ENCODE measurements at places on chromosomes 3 and 15. TPM values are rescaled to one million over a fixed set of nuclear protein-coding genes. Genes with fewer than 3 reads are reported as not detected.

The CHST13 gene
- total RNA-seq, result not detected

The EBLN2 gene
- total RNA-seq, result 1.4 TPM

GRCh38 chr15:37252530-37252929 lies 152.2 kb upstream of the MEIS2 start:
- no peak for DNase-seq
- H3K4me3 ChIP-seq, result no peak overlapping the region
- H3K27me3 ChIP-seq, result no peaks in the 10 kb centered on the region
- no peak overlapping the region for H3K27ac ChIP-seq
- H3K36me3 ChIP-seq, result no peaks in the 10 kb centered on the region

DNA sequence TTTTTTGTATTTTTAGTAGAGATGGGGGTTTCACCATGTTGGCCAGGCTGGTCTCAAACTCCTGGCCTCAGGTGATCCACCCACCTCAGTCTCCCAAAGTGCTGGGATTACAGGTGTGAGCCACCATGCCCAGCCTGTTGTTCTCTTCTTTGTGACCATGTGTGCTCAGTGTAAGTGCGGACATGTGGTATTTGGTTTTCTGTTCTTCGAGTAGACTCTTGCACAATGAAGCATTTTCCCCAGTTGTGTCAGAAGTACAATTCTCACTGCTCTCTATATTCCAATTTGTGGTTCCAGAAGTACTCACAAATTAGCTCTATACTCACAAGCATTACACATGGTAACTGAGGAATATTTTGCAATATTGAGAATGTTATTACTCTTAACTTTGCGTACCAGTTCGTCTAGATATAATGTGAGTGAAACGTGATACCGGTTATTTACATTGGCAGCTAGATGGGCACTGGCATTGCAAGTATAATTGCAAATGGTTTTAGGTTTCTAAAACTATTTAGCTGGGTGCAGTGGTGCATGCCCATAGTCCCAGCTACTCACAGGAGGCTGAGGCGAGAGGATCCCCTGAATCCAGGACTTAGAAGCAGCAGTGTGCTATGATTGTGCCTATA lies 34.2 kb upstream of the MTMR14 start:
- no peak overlapping the region for H3K4me3 ChIP-seq
- no peaks in the 10 kb centered on the region for H3K4me1 ChIP-seq
- no peaks in the 10 kb centered on the region for H3K36me3 ChIP-seq
- no peak overlapping the region for H3K27ac ChIP-seq

GRCh38 chr3:120172070-120172469 lies 77.8 kb upstream of the GSK3B start:
- no peak overlapping the region for H3K4me3 ChIP-seq
- H3K4me1 ChIP-seq, result no peaks in the 10 kb centered on the region
- H3K36me3 ChIP-seq, result no peaks in the 10 kb centered on the region
